Effector memory CD8-positive, alpha-beta T cell (primary cell): ENCODE measurements at places on chromosomes 5 and 9.

DNA sequence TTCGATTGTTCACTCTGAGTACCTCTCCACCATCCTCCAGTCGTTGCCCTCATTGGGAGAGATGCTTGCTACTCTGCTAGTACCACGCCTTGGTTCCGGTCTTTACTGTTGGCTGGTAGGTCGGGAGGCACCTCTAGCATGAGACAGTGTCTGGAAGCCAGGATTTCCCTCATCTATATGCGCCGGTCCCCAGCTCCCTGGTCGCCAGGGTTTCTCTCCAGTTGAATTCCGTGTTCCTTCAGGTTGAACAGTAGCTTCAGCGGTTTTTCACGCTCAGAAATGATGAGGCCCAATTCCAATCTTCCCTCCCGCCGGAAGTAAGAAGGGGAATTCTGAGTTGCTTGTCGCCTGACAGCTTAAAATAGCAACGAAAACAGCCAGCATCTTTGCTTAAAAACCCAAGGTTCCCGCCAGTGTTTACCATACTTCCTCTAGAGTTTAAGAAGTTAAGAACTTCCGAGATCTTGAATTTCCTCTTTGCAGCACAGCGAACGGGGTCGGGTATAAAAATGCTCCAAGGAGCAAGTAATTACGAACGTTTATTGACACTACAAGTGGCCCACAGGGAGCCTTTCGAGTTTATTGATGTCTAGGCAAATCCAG, 1.3 kb upstream of the ST8SIA4 start:
- peak overlapping the region; percentile 97 for H3K27ac ChIP-seq
- H3K4me1 ChIP-seq, result peaks cover 39% of the 10 kb centered on the region
- H3K4me3 ChIP-seq, result peak overlapping the region; percentile 98
- H3K36me3 ChIP-seq, result peaks cover 39% of the 10 kb centered on the region
- H3K27me3 ChIP-seq, result no peaks in the 10 kb centered on the region

GRCh38 chr5:15612915-15613635, 113.1 kb downstream of the FBXL7 start:
- H3K27ac ChIP-seq, result no peak overlapping the region
- no peaks in the 10 kb centered on the region for H3K36me3 ChIP-seq
- no peaks in the 10 kb centered on the region for H3K4me1 ChIP-seq
- H3K4me3 ChIP-seq, result no peak overlapping the region

- no peaks in the 10 kb centered on the region for H3K36me3 ChIP-seq
- no peak for DNase-seq
- no peaks in the 10 kb centered on the region for H3K27me3 ChIP-seq
- H3K4me3 ChIP-seq, result no peak overlapping the region
- H3K4me1 ChIP-seq, result peaks cover 14% of the 10 kb centered on the region
- H3K27ac ChIP-seq, result no peak overlapping the region
These were observed 90.6 kb downstream of the AUH start for GRCh38 chr9:91271156-91271555.

- no peak overlapping the region for H3K27ac ChIP-seq
- H3K36me3 ChIP-seq, result no peaks in the 10 kb centered on the region
- H3K4me1 ChIP-seq, result no peaks in the 10 kb centered on the region
- H3K4me3 ChIP-seq, result no peak overlapping the region
- no peak for DNase-seq
These were observed 321.7 kb upstream of the TNC start for GRCh38 chr9:115439641-115440040.

- H3K36me3 ChIP-seq, result no peaks in the 10 kb centered on the region
- H3K27ac ChIP-seq, result no peak overlapping the region
- DNase-seq, result no peak
- H3K27me3 ChIP-seq, result no peaks in the 10 kb centered on the region
- H3K4me3 ChIP-seq, result no peak overlapping the region
- no peaks in the 10 kb centered on the region for H3K4me1 ChIP-seq
These were observed 185.5 kb upstream of the FGF10 start for GRCh38 chr5:44574678-44575077.

DNA sequence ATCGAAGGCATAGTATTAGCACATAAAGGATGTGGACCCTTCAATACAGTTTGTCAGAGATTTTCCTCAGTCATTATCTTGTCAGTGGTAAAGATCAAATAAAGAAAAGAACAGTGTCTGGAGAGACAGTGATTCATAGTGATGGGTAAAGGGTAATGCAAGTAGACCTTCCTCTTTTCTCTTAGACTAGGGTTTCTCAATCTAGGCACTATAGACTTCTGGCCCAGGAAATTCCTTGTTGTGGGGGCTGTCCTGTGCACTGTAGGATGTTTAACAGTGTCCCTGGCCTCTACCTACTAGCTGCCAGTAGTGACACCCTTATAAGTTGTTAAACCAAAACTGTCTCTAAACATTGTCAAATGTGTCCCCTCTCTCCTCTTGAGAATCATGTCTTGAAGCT, 6.9 kb downstream of the CAMK4 start:
- peak overlapping the region; percentile 70 for H3K4me3 ChIP-seq
- no peak for DNase-seq
- H3K36me3 ChIP-seq, result peaks cover 10% of the 10 kb centered on the region
- H3K27ac ChIP-seq, result peak overlapping the region; percentile 85

DNA sequence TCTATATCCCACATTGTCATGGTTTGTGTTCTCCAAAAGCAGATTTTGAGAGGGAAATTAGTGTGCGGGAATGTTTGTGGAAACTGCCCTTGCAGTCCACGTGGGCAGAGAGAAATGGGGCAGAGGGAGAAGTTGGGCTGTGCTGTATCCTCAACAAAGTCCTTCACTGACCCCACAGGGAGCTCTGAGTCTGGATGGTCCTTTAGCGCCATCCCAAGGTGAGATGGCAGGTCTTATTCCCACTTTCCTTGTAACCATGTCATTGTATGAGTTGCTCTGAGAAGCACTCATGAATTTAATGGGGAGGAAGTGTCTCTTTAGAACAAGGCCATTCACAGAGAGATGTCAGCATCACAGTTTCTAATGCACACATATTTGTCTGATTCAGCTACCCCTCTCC, 127.1 kb downstream of the ANKRD18B start:
- DNase-seq, result no peak
- peaks cover 7% of the 10 kb centered on the region for H3K4me1 ChIP-seq
- H3K27me3 ChIP-seq, result peaks cover 43% of the 10 kb centered on the region
- no peaks in the 10 kb centered on the region for H3K36me3 ChIP-seq
- no peak overlapping the region for H3K4me3 ChIP-seq

DNA sequence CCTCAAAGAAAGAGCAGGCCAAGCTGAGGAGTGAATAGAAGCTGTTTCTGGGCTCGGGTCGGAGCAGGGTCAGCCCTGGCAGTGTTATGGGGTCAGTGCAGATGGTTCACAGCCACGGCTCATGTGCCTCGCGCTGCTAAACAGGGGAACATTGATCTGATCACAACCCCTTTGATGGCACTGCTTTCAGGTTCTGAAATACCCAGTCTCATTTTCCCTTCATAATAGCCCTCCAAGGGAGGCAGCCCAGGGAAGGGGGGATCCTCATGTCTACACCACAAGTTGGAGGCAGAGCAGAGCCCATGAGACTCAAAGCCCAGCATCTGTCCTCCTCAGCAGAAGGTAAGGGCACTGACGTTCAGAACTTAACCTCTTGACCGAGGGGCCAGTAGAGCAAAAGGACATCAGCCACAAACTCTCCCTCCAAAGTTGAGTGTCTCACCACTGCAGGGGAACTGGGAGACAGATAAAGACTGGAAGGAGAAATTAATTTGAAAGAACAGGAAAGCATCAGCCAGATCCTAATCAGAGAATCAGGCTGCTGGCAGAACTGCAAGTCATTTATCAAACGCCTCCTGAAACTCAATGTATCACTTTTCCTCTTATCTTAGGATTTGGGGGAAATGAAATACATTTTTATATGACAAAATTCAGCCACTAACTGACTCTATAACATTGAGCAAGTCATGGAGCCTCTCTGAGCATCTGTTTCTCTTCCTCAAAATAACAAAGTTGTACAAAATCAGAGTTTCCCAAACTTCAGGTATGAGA, 110.6 kb downstream of the SH3TC2 start:
- H3K4me3 ChIP-seq, result no peak overlapping the region
- H3K27me3 ChIP-seq, result no peaks in the 10 kb centered on the region
- no peak for DNase-seq
- peaks cover 1% of the 10 kb centered on the region for H3K4me1 ChIP-seq
- H3K36me3 ChIP-seq, result no peaks in the 10 kb centered on the region
- H3K27ac ChIP-seq, result no peak overlapping the region

DNA sequence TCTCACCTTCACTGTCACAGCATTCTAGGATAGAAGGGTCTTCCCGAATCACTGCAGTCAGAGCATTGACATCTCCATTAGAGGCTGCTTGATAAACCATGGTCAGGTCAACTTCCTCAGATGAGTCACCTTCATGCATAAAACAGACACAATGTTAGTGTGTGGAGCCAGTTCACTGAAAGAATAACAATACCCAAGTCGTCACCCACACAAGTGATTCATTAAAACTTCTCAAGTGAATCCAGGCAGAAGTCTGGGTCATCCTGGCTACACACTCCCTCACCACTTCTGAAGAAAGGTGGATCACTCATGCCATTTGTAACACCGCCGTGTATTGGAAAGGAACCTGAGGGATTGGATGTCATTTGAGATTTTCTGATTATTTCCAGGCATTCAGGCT, 49.6 kb downstream of the ANKRD55 start:
- no peak overlapping the region for H3K4me3 ChIP-seq
- H3K36me3 ChIP-seq, result no peaks in the 10 kb centered on the region
- H3K27ac ChIP-seq, result no peak overlapping the region
- DNase-seq, result no peak
- H3K27me3 ChIP-seq, result peaks cover 2% of the 10 kb centered on the region
- H3K4me1 ChIP-seq, result no peaks in the 10 kb centered on the region

DNA sequence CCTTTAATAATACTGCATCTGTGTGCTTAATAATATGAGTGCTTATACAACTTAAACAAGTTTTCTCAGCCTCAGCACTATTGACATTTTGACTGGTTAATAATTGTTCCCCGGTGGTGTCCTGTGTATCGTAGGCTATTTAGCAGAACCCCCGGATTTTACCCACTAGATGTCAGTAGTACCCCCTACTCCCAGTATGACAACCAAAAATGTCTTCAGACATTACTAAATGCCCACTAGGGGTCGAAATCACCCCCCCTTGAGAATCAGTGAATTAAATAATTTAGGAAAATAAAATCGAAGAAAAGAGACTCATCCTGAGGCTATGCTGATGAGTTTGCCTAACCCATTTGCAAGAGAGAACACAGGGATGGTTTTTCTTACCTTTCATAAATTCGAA, 166.3 kb downstream of the ATP10B start:
- H3K27me3 ChIP-seq, result peaks cover 23% of the 10 kb centered on the region
- peaks cover 3% of the 10 kb centered on the region for H3K36me3 ChIP-seq
- H3K4me3 ChIP-seq, result no peak overlapping the region
- H3K27ac ChIP-seq, result no peak overlapping the region
- DNase-seq, result no peak

DNA sequence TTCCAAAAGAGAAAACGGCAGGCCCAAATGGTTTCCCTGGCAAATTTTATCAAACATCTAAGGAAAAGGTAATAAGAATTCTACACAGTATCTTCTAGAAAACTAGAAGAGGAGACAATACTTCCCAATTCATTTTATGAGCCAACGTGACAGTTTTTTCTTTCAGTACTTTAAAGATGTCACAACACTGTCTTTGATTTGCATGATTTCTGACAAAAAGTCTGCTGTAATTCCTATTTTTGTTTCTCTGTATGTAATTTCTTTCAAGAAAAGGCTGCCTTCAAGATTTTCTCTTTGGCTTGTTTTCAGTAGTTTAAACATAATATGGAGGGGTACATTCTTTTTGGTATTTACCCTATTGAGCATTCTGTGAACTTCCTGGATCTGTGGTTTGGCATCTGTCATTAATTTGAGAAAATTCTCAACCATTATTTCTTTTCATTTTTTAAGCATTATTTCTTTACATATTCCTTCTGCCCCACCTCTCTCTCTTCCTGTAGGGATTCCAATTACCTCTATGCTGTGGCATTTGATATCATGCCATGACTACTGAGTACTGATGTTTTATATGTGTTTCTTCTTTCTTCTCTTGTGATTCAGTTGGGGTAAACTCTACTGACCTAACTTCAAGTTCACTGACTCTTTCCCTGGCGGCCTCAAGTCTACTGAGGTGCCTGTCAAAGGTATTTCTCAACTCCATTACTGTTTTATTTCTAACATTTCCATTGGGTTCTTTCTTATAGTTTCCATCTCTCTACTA, 32.2 kb downstream of the ANKS6 start:
- no peaks in the 10 kb centered on the region for H3K4me1 ChIP-seq
- no peaks in the 10 kb centered on the region for H3K27me3 ChIP-seq
- no peaks in the 10 kb centered on the region for H3K36me3 ChIP-seq
- no peak overlapping the region for H3K4me3 ChIP-seq

DNA sequence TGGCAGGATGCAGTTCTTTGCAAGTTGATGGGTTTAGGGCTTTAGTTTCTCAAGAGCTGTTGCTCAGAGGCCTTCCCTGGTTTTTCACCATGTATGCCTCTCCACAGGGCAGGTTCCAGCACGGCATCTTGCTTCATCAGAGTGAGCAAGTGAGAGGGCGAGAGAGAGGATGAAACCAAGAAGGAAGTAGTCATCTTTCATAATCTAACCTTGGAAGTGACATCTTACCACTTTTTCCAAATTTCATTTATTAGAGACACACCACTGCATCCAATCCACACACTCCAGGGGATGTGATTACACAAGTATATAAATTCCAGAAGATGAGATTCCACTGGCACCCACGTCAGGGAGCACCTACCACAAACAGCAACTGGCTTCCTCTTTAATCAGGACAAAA, 294.4 kb downstream of the MARCHF11 start:
- no peak overlapping the region for H3K27ac ChIP-seq
- H3K4me1 ChIP-seq, result no peaks in the 10 kb centered on the region

GRCh38 chr5:72121052-72121779, 13.9 kb downstream of the MAP1B start:
- no peaks in the 10 kb centered on the region for H3K4me1 ChIP-seq
- H3K36me3 ChIP-seq, result no peaks in the 10 kb centered on the region
- DNase-seq, result no peak
- H3K27ac ChIP-seq, result no peak overlapping the region

- no peaks in the 10 kb centered on the region for H3K36me3 ChIP-seq
- H3K4me3 ChIP-seq, result no peak overlapping the region
- H3K27me3 ChIP-seq, result peaks cover 69% of the 10 kb centered on the region
- DNase-seq, result no peak
These were observed 48.3 kb upstream of the HRH2 start for GRCh38 chr5:175609526-175609925.

DNA sequence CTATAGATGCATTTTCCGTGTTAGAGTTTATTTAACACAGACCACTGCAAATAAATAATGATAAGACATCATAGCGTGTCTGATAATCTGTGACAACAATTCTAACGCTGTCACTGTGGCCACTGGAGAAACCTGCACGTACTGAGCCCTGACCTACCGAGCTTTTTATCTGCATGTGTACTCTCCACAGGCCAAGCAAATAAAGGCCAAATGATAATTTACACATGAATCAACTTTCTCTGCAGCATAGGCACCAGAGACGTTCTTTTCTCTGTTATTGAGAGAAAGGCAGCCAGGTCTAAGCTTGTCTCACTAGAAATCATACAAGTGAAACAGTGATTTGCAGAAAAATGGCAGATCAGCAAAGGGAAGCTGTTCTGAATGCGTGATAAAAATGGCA, 75.8 kb downstream of the POU5F2 start:
- no peak overlapping the region for H3K4me3 ChIP-seq
- H3K36me3 ChIP-seq, result no peaks in the 10 kb centered on the region
- H3K4me1 ChIP-seq, result peaks cover 6% of the 10 kb centered on the region
- no peak for DNase-seq
- H3K27ac ChIP-seq, result no peak overlapping the region
- H3K27me3 ChIP-seq, result no peaks in the 10 kb centered on the region

GRCh38 chr5:177109810-177110209, 23.1 kb downstream of the FGFR4 start:
- H3K27ac ChIP-seq, result no peak overlapping the region
- peaks cover 9% of the 10 kb centered on the region for H3K36me3 ChIP-seq
- no peak for DNase-seq
- H3K27me3 ChIP-seq, result no peaks in the 10 kb centered on the region
